ENCODE measurements at places on chromosomes 7 and 10. TPM values are rescaled to one million over a fixed set of nuclear protein-coding genes. Genes with fewer than 3 reads are reported as not detected.

- no peak for ATAC-seq
Measured at GRCh38 chr7:99156649-99157048, 12.7 kb upstream of the SMURF1 start.

DNA sequence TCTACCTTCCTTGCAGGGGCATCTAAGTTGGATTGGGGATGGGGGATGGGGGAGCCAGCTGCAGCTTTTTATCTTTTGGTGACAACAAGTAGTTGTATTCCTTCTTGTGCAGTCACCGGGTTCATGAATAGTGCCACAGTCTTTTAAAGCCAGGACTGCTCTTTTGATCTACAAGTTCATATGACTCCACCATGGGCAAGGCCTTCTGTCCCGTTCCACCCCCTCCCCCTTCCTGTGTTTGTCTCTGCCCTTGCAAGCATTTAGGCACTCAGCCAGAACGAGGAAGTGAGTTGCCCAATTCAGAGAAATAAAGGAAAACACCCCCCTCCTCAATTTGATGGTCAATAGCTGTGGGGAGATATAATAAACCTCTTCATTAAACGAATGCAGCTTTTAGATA lies 44.8 kb upstream of the EGR2 start:
- no peak for ATAC-seq

The PHYHIPL gene
- 32.1 TPM for total RNA-seq

- no peak for ATAC-seq
Measured at GRCh38 chr7:146654048-146654447, 537.4 kb downstream of the CNTNAP2 start.

DNA sequence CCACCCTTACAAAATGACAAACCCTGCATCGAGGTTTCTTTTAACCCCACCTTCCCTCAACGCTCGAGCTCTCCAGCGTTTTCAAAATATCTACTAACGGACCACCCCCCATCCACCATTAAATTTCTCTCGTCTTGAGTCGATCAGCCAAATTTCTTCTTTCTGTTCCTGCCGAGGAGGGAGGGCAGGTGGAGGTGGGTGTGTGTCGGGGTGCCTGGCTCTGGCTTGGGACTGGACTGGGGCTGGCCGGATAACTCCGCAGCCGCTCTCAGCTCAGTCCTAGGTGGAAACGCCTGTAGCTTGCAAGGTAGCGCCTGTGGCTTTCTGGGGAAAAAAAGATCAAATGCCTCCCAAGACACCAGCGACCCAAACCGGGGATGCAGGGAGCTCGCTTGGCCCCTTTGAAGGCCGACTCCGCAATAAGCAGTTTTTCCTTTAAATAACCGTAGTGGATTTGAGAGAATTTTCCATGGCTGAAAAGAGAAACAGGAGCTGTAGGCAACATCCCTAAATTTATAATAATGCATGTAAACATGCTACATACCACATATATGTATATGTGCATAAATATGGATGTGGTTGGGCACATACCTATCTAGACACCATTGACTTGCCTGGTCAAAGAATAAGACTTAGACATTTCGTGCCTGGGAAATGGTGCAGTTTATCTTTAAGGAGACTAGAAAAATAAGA lies 1.9 kb upstream of the TMEM178B start:
- ATAC-seq, result peak; percentile 31

The FGFR2 gene
- 70.8 TPM for total RNA-seq

- no peak for ATAC-seq
Measured at GRCh38 chr10:119539359-119539825, 3.1 kb downstream of the RGS10 start.

GRCh38 chr10:91610444-91610843 lies 22.4 kb downstream of the PPP1R3C start:
- no peak for ATAC-seq

- ATAC-seq, result no peak
Measured at GRCh38 chr10:48418189-48418788, 111.8 kb downstream of the MAPK8 start.

Data from motor neuron (in vitro differentiated cells).